ENCODE measurements at places on chromosomes 3 and 15. TPM values are rescaled to one million over a fixed set of nuclear protein-coding genes. Genes with fewer than 3 reads are reported as not detected.

- peak; percentile 66 for DNase-seq
- no peaks in the 10 kb centered on the region for H3K36me3 ChIP-seq
These were observed 57.6 kb upstream of the SLC6A11 start for GRCh38 chr3:10758304-10759037.

EBLN2 gene
- 5.1 TPM for total RNA-seq

GRCh38 chr15:58479941-58480340 is 48.1 kb downstream of the LIPC start:
- no peak for DNase-seq
- H3K4me3 ChIP-seq = no peak overlapping the region
- H3K27me3 ChIP-seq = no peaks in the 10 kb centered on the region
- H3K4me1 ChIP-seq = peaks cover 54% of the 10 kb centered on the region
- peaks cover 16% of the 10 kb centered on the region for H3K36me3 ChIP-seq

HRH1 gene
- 0.15 TPM for total RNA-seq

GRCh38 chr3:47491777-47492176 is 16.0 kb upstream of the SCAP start:
- DNase-seq = no peak
- H3K4me1 ChIP-seq = no peaks in the 10 kb centered on the region
- H3K27me3 ChIP-seq = no peaks in the 10 kb centered on the region
- H3K36me3 ChIP-seq = peaks cover 14% of the 10 kb centered on the region
- no peak overlapping the region for H3K27ac ChIP-seq

GRCh38 chr3:59772416-59773408 is 722.9 kb upstream of the CFAP20DC start:
- peaks cover 39% of the 10 kb centered on the region for H3K4me1 ChIP-seq
- peaks cover 2% of the 10 kb centered on the region for H3K36me3 ChIP-seq
- H3K4me3 ChIP-seq = peak overlapping the region; percentile 8
- peak; percentile 85 for DNase-seq
- peaks cover 28% of the 10 kb centered on the region for H3K27me3 ChIP-seq
- H3K27ac ChIP-seq = peak overlapping the region; percentile 61

GOLGA6B gene
- not detected for total RNA-seq

DNAH12 gene
- total RNA-seq = 0.06 TPM

- no peaks in the 10 kb centered on the region for H3K27me3 ChIP-seq
- H3K27ac ChIP-seq = no peak overlapping the region
- no peak overlapping the region for H3K4me3 ChIP-seq
- H3K4me1 ChIP-seq = no peaks in the 10 kb centered on the region
- DNase-seq = peak; percentile 16
- no peaks in the 10 kb centered on the region for H3K36me3 ChIP-seq
These were observed 153.8 kb downstream of the EEFSEC start for GRCh38 chr3:128307029-128307633.

GRCh38 chr3:126349071-126349470 is 8.1 kb downstream of the KLF15 start:
- no peaks in the 10 kb centered on the region for H3K36me3 ChIP-seq
- no peak overlapping the region for H3K4me3 ChIP-seq
- H3K4me1 ChIP-seq = no peaks in the 10 kb centered on the region
- no peak for DNase-seq
- H3K27ac ChIP-seq = no peak overlapping the region

GOLGA6L10 gene
- total RNA-seq = 2.2 TPM

DNA sequence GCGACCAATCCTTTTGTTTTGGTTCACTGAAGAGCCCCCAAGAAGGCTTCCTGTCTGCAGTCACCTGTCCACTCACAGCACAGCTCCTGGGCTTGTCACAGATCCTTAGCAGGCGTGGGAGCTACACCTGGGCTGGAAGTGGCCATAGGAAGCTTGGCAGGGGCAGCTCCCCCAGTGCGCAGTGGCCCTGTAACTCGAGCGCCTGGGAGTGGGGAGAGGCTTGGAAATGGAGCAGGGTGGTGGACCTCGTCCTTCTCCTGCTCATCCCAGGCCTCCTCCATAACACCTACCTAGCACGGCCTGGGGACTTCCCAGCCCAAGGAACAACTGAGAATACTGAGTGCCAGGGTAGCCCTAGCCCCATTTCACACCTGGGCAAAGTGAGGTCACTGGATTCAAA is 19.3 kb upstream of the TGM5 start:
- H3K4me1 ChIP-seq = peaks cover 6% of the 10 kb centered on the region
- H3K27ac ChIP-seq = no peak overlapping the region
- no peak for DNase-seq

DNA sequence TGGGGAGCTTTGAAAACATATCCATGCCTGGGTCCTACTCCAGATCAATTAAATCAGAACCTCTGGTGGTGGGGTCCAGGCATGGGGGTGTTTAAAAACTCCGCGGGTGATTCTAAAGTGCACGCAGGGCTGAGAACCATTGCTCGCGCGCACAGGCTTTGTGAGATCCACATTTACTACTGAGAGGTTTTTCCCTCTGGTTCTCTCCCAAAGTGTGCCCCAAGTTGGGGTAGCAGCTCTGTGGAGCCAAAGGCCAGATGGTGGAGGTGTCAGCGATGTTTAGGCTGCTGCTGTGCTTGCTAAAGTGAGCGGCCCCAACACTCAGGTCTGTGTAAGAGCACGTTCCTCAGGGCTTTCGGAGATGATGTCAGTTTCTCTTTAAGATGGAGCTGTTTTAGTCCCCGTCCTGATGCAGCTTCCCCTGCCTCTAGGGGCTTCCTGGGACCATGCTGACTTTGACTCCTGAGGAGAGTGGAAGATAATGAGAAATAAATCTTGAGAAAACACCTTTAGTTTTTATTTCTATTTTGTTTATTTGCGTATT is 13.4 kb upstream of the MAGEF1 start:
- no peak overlapping the region for H3K4me3 ChIP-seq
- no peak for DNase-seq
- no peaks in the 10 kb centered on the region for H3K36me3 ChIP-seq
- peaks cover 18% of the 10 kb centered on the region for H3K27me3 ChIP-seq
- H3K27ac ChIP-seq = no peak overlapping the region

DNA sequence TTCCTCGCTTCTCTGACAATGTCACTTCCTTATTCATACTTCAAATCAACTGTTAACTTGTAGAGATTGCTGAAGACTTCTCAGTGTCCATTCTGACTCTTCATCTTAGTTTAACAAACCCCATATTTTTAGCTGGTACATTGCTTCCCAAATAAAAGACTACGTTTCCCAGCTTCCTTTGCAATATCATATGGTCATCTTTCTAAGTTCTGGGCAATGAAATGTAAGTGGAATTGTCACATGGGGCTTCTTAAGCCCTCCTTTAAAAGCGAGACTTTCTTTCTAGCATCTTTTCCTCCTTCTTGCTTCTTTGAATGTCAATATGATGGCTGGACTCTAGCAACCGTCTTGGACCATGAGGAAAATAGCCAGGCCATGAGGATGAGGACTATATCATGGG is 239.0 kb downstream of the ZNF621 start:
- no peak overlapping the region for H3K4me3 ChIP-seq
- H3K27me3 ChIP-seq = peaks cover 15% of the 10 kb centered on the region
- H3K36me3 ChIP-seq = no peaks in the 10 kb centered on the region
- no peaks in the 10 kb centered on the region for H3K4me1 ChIP-seq
- no peak overlapping the region for H3K27ac ChIP-seq
- no peak for DNase-seq

Data from activated CD8-positive, alpha-beta memory T cell treated with anti-CD3 and anti-CD28 coated beads, Interleukin-2, amount 10 ng/mL, durations not matched to agents 7 days and 5 days (primary cell).